ENCODE measurements at places on chromosomes 2 and 18.

GRCh38 chr18:62878305-62878704 is 163.0 kb downstream of the PHLPP1 start:
- DNase-seq, result no peak

DNA sequence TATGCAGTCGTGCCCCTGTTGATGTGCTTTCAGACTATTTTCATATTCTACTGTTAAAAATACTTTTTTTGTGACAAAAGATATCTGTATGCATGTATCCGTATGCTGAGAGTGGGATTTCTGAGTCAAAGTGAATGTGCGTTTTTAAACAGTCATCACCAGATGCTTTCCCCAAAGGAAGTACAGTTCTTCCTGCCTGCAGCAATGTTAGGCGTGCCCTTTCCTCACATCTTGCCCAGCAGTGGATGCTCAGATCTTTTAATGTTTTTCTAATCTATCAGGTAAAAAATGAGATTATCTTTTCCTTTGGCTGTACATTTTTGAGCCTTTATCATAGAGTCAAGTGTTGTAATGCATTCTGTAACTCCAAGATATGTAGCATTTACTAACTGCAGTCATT is 111.7 kb downstream of the PTPRM start:
- DNase-seq, result no peak

DNA sequence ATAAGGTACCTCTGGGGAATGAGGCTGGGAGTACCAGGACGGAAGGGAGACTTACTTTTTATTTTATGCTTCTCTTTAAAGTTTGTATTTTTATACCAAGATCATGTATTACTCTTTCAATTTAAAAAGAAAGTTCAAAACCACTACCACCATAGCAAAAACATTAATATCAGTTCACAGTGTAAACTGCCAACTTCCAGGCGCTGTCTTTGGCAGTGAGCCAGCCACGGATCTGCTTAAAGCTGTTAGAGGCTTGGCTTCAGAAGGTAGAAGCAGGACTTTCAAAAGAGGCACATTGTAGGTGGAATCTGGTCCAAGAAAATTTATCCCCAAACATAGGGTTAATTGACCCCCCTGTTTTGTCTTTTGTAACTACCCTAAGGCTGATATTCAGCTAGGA is 74.8 kb downstream of the B3GNT2 start:
- DNase-seq, result no peak

GRCh38 chr2:163753726-163754125 is 17.9 kb upstream of the FIGN start:
- DNase-seq, result no peak

GRCh38 chr2:109258376-109258775 is 129.4 kb downstream of the SH3RF3 start:
- no peak for DNase-seq

DNA sequence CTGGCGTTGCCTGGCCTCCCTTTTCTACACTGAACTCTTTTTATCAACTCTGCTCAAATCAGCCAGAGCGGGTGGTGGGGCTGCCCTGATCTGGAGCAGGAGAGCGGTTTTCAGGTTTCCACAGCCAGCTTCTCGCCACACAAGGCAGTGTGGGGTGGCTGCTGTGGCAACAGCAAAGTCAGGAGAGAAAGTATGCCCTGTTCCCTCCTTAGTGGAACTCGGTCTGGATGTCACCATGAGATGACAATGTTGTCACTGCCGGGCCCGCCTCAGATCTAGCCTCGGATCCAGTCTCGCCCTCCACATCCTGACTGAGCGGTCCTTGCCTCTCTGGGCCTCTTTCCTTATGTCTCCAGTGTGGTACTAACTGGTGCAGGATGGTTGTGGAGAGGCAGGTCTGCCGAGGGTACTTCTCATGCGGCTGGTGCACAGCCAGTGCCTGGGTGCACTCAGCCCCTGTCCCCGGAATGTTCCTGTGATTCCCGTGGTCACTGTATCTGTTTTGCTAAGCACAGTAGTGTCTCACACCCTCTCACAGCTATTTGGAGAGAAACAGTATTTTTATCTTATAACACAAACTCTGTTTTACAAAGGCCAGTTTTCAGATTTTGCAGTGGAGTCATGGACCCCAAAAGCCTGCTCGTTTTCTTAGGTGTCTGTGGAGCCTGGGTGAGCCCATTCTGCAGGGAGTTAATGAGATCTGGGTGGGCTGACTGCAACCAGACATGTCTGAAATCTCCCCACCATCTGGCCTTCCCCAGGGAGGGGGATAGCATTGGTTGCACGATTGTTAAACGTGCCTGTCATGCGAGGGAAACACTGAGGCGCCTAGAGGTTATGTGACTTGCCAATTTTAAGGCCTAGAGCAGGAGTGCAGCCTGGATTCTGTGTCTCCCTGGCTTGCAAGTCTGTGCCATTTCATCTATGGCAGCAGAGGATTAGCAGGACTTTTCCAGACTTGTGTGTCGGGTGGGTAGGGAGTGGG is 261.1 kb upstream of the AGAP1 start:
- no peak for DNase-seq

DNA sequence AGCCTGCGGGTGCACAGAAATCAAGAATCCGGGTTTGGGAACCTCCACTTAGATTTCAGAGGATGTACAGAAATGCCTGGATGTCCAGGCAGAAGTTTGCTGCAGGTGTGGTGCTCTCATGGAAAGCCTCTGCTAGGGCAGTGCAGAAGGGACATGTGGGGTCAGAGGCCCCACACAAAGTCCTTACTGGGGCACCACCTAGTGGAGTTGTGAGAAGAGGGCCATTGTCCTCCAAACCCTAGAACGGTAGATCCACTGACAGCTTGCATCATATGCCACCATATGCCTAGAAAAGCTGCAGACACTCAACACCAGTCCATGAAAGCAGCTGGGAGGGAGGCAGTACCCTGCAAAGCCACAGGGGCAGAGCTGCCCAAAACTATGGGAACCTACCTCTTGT is 833.0 kb downstream of the TMEM182 start:
- DNase-seq, result no peak

DNA sequence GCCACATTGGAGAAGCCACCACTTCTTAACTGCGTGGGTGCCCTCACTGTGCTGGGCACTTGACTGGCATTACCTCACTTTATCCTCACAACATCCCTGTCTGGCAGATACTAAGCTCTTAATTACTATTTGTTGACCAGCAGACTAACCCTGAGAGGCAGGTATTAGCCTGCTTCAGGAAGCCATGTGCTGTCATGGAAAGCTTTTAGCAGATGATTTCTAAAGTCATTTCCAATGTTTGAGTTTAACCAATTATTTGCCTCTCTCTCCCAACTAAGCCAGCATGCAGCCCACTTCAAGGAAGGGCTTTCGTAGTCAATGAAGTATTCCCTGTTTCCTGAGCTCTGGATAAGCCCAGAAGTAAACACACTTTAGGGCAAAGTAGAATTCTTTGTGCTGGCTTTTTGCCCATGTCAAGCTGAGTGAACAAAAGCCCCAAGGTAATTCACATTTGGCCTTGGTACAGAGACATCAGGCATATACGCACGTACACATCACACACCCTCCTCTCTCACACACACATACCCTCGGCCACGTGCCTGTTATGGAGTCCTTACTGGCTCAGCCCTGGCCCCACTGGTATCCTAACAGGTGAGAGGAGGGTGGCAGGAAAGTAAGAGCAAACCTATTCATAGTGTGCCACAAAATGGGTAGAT is 108.6 kb downstream of the C1D start:
- DNase-seq, result no peak

DNA sequence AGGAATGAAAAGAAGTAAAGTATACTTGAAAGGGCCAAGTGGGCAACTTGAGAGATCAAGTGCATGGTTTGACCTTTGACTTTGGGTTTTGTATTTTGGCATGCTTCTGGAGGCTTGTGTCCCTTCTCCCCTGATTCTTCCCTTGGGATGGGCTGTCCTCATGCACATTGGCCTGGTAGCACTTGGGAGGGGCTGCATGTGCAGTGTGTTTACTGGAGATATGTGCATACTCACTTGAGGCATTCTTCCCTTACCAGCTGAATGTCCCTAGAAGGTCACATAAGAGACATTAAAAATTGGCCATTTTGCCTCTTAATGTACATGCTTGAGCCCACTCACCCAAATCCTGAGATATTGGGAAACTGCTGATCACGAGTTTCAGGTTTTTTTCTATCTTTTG is 65.2 kb downstream of the KYNU start:
- no peak for DNase-seq

- no peak for DNase-seq
Observed at GRCh38 chr2:33785201-33786106, 186.4 kb upstream of the FAM98A start.

GRCh38 chr2:215604606-215605005 is 168.7 kb upstream of the FN1 start:
- DNase-seq, result no peak

- no peak for DNase-seq
Observed at GRCh38 chr2:235981631-235982030, 186.6 kb downstream of the GBX2 start.

DNA sequence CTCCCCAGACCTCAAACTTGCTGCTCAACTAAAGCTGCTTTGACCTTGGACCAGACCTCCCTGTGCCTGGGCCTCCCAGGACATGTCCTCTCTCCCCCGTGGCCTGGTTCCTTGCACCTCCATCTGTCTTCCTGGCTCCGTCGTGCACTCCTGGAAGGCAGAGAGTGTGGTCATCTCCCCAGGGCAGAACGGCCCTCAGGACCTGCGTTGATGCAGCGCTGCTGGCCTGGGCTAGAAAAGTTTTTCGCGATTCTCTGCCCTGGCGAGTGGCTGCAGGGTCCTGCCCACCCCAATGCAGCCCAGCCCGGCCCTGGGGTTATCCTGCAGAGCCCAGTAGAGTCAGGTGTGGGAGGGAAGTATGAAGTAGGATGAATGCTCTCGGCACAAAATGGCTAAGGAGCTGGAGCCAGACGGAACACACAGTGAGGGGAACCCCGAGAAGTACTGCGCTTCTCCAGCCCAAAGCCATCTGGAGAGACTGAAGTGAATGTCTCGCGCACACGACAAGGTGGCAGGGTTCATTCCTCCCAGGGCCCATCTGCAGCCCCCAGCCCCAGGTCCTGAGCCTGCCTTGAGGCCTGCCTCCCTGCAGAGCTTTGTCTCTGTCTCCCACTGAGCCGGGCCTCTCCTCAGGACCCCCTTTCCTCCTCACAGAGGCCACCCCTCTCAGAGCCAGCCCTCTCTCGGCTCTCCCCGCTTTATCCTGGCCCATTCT is 41.7 kb downstream of the ATOH8 start:
- no peak for DNase-seq

GRCh38 chr18:74944676-74945075 is 264.3 kb downstream of the PTGR3 start:
- DNase-seq, result no peak

- DNase-seq, result no peak
Observed at GRCh38 chr2:240604939-240605716, 18.6 kb downstream of the CAPN10 start.

- no peak for DNase-seq
Observed at GRCh38 chr2:172404824-172405223, 22.6 kb upstream of the ITGA6 start.

GRCh38 chr2:109294523-109294922 is 165.5 kb downstream of the SH3RF3 start:
- no peak for DNase-seq

DNA sequence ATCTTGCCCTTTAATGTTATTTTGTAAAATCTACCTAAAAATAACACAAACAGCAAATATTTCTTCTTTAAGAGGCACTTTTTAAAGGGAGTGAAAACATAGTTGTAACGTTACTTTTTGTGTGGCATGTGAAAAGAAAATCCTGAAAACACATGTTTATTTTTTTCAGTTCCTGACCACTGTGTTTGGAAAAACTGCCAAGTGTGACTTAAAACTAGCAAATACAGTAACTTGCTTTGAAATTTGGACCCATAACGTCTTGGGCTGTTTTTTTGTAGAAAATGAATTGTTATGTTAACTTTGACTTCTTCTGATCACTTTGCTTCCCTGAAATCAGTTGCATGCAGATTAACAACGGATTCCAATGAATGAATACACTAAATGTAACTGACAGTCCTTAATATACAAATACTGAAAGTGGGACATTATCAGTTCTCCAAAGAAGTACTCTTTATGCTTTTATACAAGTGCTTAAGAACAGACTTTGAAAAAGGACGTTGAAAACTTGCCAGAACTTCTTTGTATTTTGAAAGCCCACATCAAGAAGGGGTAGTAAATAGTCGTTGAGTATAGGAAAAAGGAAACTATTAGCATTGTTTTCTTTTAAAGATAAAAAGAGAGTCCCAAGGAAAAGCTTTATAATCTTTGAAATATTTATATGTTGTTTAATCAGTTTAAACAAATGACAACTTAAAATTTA is 96.1 kb upstream of the ZEB2 start:
- DNase-seq, result no peak

DNA sequence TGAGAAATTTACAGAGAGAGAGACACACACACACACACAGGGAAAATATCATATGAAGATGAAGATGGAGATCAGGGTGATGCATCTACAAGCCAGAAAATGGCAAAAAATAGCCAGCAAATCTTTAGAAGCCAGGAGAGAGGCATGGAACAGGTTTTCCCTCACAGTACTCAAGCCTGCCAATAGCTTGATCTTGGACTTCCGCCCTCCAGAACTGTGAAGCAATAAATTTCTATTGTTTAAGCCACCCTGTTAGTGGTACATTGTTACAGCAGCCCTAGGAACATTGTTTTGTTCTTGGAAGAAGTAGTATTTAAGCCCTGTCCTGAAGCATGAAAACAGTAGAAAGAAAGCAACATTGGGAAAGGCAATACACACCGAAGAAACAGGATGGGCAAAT is 292.0 kb upstream of the LRP1B start:
- no peak for DNase-seq

DNA sequence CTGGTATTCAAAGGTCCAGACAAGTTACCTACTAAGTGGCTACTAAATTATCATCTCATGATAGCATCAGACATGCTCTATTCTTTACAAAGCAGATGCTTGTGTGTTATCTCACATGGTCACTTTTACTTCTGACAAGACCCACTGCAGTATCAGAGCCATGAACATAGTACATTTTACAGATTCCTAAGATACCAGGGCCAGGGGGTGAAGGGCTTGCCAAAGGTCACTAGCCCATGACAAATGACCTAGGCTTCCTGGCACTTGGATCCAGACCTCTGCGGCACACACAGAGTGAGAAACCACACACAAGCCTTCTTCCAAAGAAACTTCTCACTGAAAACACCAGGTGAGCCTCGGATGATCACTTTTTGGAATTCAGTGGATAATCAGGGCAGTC is 446.8 kb downstream of the EIPR1 start:
- DNase-seq, result no peak

DNA sequence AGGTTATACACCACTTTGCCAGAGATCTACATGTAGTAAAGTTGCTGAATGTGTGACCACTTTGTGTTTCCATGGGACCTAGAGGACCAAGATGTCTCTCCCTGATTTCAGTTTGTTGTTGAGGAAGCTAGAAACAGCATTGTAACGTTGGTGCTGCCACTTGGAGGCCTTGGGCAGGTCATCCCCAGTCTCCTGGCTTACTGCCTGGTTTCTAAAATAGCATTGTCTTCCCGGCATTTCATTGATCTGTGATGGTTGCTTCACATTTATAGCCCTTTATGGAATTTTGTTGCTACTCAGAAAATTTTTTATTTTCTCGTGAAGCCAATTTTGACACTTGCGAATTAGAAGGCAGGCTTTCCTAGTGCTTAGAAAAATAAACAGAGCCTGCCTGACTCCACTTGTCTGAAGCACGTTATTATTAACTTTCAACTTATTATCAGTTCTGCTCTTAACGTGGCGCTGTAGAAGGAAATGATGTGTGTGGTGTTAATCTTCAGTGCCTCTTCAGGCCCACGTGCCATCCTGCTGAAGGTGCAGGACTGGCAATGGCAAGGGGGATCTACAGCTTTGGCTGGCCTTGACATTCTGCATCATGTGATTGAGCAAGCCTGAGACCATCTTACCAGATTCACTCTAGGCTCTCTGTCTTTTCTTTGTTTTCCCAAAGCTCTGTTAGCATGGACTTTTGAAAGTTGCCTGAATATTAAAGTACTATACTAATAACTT is 59.9 kb downstream of the INPP4A start:
- no peak for DNase-seq
